SW 1271 (cell line): ENCODE measurements at places on chromosomes 5 and 9.

- DNase-seq = no peak
Observed at GRCh38 chr5:10288592-10289219, 19.0 kb downstream of the CMBL start.

GRCh38 chr9:69585571-69585970 lies 86.6 kb downstream of the APBA1 start:
- DNase-seq = no peak

GRCh38 chr5:171845857-171846256 lies 60.2 kb downstream of the SMIM23 start:
- DNase-seq = no peak

GRCh38 chr5:86124333-86124732 lies 493.4 kb upstream of the COX7C start:
- no peak for DNase-seq

DNA sequence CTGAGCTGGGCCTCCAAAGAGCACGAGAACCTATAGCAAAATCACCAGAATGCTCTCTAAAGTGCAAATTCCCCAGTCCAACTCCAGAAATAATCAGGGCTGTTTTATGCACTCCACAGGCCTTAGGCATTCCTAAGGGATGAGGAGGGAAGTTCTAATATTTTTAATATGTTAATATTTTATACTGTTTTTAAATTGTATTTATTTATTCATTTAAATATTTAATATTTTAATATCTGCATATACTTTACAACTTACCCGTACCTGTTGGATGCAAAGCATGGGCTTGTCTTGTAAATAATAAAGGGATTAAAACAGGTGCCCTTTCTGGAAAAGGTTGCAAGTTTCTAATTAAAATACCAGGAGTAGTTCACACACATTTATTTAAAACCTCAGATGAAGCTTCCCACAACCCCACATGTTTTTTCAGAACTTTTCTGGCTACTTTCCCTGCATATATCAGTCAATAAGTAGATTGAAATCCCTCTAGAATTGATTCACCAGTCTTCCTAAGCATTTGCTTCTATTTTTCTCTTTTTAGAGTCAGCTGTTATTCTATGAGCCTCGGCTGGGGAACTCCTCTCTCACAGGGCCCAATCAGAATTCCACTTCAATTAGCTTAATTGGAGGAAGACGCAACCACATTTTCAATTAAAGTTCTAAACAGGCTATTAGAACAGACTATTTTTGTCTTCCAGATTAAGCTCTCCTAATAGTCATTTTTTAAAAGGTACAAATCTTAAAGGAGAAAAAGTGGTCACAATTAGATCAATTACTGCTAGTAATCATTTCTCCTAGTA lies 140.8 kb downstream of the CDH6 start:
- no peak for DNase-seq

- DNase-seq = no peak
Observed at GRCh38 chr5:146082798-146083197, 22.6 kb downstream of the PLAC8L1 start.

DNA sequence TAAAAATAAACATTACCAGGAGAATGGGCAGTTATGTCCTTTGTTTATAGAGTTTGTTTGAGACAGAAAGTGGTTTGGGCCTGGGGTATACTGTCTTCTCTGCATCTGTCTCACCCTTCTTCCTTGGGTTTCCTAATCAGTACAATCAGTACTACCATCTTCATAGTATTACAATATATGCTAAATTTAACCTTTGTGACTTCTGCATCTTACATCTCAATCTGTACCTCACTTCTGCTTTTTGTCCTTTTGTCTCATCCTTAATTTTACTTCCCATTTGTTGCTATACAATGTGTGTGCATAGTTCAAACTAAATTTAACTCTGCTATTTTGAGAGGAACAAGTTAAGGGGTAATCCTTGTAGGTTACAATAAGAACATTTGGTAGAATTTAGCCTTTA lies 19.6 kb downstream of the FBXO38 start:
- no peak for DNase-seq

- DNase-seq = no peak
Observed at GRCh38 chr5:35753500-35753899, 103.2 kb upstream of the IL7R start.

GRCh38 chr5:62208218-62208852 lies 97.7 kb upstream of the KIF2A start:
- no peak for DNase-seq

DNA sequence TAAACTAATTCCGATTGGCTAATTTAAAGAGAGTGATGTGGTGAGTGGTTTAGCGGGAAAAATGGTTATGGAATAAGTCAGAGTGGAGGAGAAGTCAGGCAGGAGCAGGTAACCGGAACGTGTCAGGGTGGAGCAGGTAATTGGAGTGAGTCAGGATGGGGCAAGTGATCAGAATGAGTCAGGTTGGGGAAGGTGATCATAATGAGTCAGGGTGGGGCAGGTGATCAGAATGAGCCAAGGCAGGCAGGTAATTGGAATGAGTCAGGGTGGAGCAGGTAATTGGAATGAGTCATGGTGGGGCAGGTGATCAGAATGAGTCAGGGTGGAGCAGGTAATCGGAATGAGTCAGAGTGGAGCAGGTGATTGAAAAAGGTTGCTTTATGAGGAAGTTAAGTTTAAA lies 101.4 kb downstream of the TMEM167A start:
- peak; percentile 19 for DNase-seq

GRCh38 chr9:20303996-20304395 lies 318.3 kb downstream of the MLLT3 start:
- no peak for DNase-seq

GRCh38 chr5:524234-524972 lies at the start of gene SLC9A3:
Gene SLC9A3, minus strand, starts transcription at chr5:524449.
- DNase-seq = no peak

DNA sequence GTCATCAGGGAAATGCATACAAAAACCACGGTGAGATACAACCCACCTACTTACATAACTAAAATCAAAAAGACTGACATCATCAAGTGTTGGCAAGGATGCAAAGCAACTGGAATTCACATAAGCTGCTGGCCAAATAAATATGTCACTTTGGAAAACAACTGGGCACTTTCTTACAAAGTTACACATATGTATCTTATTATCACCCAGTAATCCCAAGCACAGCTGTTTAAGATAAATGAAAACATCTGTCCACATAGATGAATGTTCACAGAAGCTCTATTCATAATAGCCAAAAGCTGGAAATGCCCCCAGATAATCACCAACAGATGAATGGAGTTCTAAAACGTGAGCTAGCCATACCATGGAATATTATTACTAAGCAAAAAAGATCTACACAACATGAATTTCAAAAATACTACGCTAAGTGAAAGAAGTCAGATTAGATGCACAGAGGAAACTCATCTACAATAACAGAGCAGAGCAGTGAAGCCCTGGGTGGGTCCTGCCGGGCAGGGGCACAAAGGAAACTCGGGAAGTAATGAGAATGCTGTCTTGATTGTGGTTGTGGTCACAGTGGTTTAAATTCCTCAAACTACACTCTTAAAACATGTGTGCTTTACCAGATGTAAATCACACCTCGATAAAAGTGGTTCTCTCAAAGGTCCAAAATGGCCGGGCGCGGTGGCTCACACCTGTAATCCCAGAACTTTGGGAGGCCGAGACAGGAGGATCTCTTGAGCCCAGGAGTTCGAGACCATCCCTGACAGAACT lies 8.5 kb downstream of the CAMSAP1 start:
- no peak for DNase-seq

DNA sequence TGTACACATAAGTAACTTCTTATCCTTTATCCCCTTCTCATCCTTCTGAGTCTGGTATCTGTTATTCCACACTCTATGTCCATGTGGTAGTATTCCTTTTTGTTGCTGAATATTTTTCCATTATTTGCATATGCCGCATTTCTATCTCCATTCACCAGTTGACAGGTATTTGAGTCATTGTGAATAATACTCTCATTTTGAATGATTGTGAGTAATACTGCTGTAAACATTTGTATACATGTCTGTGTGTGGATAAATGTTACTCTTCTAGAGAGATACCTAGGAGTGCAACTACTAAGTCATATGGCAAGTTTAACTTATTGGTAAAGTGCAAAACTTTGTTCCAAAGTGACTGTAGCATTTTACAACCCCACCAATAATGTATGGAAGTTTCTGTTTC lies 15.6 kb downstream of the RIC1 start:
- DNase-seq = no peak

DNA sequence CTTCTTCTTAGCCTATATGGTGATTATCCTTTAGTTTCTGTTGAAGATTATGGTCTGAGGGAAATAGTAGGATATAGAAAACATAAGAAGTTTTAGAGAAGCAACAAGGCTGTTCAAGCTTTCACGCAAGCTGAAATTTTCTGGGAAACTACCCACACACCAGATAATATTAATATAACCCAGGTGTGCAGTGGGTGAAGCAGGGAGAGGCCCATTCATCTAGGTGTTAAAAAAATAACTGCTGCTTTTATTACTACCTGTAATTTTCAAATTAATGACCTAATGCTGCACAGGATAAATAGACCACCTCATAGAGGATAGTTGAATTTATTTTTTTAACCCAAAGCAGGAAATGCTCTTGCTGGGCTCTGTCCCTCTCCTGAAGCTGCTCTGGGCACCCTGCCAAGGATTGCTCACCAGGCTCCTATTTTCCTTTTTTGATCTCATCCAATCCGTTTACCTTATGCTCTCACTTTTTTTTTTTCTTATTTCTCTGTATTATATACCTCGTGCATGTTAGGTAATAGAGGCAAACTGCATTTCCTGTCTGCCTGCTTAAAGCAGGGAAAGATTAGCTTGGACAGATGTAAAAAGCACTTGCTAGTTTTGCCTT lies 124.3 kb upstream of the SLC12A2 start:
- peak; percentile 67 for DNase-seq

- no peak for DNase-seq
Observed at GRCh38 chr9:36142510-36143244, 6.1 kb downstream of the GLIPR2 start.

- DNase-seq = no peak
Observed at GRCh38 chr9:109766351-109766750, 13.6 kb upstream of the PALM2AKAP2 start.

DNA sequence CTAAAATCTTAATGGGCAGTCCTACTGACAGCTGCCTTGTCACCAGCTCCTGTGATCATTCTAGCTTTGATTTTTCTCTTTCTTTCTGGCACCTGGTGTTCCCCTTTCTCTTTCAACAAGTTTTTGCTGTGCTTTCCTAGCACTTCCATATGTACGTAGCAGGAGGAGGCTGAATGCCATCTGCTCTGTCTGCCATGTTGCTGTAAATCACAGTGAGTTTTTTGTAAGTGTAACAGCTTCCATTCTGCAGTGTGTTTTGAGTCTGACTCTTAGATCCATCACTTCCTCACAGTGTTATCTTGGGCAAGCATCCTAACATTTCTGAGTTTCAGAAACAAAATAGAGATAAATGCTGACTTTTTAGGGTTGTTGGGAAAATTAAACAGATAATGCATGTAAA lies 247.9 kb downstream of the DOCK8 start:
- no peak for DNase-seq

DNA sequence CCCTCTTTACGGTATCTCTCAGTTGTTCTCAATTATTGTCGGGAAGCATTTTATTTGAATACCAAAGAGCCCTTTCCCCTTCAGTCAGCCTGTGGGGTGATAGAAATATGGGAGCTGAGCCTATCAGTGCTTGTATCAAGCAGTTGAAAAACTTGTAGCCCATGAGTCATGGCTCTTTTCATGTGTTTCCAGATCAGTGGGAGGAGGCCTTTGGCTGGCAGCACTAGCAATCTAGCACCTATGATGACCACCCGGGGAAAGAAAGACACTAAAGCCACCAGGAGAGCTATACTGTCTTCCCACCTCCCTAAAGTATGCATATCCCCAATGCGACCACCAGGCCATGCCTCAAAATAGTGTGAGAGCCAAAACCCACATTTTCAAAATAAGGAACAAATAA lies 696.9 kb upstream of the C9orf72 start:
- DNase-seq = no peak

DNA sequence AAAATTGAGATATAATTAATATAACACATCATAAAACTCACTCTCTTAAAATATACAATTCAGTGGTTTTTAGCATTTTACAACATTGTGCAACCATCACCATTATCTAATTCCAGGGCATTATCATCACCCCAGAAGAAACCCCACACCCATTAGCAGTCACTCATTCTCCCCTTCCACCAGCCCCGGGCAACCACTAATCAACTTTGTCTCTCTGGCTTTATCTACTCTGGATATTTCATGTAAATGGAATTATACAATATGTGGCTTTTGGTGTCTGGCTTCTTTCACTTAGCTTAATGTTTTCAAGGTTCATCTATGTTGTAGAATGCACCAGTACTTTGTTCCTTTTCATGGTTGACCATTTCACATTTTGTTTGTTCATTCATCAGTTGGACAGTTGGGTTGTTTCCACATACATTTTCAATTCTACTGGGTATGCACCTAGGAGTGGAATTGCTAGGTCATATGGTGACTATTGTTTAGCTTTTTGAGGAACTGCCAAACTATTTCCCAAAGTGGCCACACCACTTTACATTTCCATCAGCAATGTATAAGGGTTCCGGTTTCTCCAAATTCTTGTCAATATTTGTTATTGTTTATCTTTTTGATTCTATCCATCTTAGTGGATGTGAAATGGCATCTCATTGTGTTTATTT lies 62.4 kb downstream of the MARCHF3 start:
- DNase-seq = no peak

DNA sequence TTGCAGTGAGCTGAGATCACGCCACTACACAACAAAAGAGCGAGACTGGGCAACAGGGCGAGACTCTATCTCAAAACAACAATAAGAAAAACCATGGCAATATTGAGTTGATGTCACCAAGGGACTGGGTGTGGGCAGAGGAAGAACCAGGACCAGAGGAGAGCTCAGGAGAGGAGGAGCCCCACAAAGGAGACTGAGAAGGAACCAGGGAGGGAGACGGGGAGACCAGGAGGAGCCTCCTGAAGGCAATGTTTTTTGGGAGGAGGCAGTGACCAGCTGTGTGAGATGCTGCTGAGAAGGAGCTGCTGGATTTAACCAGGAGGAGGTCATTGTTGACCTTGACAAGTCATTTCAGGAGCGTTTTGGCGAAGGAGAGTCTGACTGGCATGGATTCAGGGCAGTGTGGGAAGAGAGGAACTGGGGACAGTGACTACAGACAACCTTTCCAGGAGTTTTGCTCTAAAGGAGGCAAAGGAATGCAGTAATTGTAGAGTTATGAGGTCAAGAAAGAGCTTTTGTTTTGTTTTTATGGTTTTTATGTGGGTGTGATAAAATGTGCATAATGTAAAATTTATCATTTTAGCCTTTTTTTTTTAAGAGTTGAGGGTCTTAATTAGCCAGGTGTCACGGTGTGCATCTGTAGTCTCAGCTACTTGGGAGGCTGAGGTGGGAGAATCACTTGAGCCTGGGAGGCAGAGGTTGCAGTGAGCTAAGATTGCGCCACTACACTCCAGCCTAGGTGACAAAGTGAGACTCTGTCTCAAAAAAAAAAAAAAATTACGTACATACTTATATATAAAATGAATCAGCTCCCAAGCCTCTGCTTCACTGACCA lies 17.9 kb downstream of the TRUB2 start:
- no peak for DNase-seq
